Body of pancreas (tissue), 4 donors: ENCODE measurements at places on chromosomes 5 and 9. TPM values are rescaled to one million over a fixed set of nuclear protein-coding genes. Genes with fewer than 3 reads are reported as not detected.

DNA sequence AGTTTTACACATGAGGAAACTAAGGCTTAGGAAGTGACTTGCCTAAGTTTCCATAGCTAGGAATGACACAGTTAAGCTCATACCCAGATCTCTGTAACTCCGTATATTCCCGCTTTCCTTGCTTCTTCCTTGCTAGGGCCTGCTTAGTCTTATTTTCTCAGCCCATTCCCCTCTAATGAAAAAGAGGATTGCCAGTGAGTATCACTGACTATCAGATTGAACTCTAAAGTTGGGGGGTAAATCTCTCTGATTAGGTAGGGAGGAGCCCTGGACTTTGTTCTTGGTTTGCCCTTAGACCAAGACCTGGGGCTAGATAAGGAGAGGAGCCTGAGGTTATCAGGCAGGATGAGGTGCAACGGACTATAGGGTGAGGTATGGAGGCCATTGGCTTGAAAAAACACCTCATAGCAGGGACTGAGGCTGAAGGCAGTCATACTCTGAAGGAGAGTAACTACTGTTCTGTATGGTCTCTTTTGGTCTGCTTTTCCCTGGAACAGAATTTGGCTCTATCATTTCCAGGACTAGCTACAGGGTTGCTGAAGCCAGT, 2.5 kb downstream of the TRIM32 start:
- DNase-seq = no peak

DNA sequence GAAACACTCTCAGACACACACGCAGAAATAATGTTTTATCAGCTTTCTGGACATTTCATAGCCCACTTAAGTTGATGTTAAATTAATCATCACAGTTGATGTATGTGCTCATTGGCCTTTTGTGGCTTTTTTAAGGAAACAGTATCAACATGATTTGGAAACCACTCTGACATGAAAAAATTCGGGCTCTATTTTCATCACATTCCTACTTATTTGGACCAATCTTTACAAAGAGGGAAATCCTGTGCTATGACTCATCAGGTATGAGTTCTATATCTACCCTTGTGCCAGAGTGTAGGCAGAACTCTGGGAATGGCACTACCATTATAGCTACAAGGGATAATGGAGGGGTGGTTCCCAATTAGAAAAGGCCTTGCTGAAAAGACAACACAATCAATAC, 388.4 kb upstream of the PTGER4 start:
- no peak for DNase-seq

CDHR2 gene
- not detected for total RNA-seq

- no peak for DNase-seq
Measured at GRCh38 chr9:107447834-107448233, 41.7 kb downstream of the KLF4 start.

PPP1R26 gene
- total RNA-seq = 17.9 TPM

NUTM2F gene
- total RNA-seq = not detected

DNA sequence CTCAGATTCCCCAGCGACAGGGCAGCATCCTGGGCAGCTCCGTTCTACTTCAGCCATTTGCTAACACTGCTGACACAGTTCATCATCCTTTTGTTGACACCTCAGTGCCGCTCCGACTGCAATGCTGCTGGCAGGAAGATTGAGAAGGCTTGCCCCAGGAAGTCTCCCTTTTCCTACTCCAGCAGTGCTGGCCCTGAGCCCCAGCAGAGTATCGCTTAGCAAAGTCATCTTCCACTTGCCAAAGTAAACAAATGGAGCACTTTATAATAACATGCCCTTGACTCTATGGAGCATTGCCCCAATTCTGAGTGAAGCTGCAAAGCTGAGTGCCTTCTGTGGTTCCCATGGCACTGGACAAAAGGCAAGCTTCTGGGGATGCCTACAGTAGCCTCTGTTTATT, 32.2 kb downstream of the PRLR start:
- DNase-seq = peak; percentile 91

PTPA gene
- total RNA-seq = 52.1 TPM

GRCh38 chr5:138463419-138464007, 1.8 kb upstream of the EGR1 start:
- peak; percentile 20 for DNase-seq

DNA sequence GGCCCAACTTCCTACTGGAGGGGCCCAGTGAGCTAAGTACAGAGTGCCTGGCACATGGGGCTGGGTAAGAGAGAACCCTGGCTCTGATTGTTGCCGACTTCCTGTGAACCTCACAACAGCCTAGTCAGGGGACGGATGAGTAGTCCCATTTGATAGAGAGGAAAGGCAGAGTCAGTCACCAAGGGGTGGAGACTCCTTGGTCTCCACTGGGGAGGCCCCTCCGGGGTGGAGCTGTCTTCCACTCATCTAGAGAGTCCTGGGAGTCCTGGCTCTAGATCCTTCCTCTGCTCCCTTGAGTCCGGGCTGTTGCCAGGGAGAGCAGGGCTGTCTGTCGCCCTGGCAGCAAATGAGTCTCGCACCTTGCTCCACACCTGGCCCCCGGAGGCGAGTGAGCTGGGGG, 8.0 kb downstream of the GRK6 start:
- no peak for DNase-seq

- no peak for DNase-seq
Measured at GRCh38 chr9:27792971-27793689, 219.8 kb upstream of the C9orf72 start.

DNA sequence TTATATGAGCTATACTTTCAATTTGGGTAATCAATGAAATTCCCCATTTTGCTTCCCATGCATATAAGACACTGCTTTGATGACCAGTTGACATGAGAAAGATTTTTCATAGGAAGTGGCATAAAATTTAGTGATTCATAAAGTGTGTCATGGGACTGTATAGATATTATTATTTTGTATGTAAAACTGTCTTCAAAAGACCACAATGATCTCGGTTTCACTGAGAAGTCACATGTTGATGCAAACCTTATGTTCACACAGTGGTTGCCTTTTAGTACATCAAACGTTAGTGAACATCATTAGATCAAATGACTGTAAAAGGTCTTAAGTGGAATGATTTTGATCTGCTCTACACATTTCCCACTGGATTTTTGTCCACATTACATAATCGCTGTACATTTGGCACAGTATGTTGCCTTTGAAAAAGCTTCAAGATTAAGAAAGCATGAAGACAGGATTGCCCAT, 349.2 kb upstream of the MEF2C start:
- DNase-seq = no peak

BHMT gene
- total RNA-seq = not detected

DNA sequence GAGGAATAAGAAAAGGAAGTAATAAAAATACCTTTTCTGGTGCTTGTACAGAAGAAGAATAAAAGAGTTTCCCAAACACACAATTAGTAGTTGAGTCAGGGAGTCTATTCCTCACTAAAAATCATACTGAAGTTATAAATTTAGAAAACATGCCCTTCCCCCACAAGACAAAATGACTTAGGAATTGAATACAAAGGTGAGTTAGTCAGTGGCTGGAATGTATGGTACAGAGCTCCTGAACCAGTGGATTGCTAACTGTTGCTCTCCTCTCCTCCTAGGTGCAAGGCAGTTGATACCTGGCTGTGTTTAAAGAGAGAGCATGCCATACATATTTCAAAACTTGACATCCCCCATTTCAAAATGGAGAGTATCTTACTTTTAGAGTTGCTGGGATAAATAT, 1.9 kb downstream of the GDA start:
- no peak for DNase-seq

- no peak for DNase-seq
Measured at GRCh38 chr9:95306819-95307218, 10.7 kb downstream of the FANCC start.

GRCh38 chr5:137091472-137091871, 407.7 kb downstream of the SPOCK1 start:
- no peak for DNase-seq

WDR55 gene
- total RNA-seq = 16.1 TPM

DNA sequence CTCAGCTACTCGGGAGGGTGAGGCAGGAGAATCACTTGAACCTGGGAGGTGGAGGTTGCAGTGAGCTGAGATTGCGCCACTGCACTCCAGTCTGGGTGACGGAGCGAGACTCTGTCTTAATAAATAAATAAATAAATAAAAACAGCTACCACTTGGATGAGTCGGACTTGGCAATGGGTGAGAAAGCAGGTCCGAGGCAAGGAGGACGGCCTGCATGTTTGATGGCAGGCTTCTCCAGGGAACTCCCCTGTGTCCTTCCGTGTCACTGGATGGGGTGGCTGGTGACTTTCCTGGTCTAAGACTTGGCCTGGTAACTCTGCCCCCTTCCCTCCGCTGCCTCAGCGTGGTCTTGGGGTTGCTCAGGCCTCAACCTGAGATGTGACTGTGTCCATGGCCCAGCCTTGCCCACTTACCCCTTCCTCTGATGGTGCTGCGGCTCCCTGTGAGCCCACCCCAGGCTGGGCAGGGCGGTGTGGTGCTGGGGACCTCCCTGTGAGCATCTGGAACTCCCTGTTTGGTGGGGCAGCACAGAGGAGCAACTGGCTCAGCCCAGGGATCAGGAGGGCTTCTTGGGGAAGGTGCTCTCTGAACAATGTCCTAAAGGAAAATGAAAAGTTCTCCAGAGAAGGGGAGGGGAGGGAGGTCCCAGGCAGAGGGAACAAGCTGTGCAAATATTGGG, 62.5 kb upstream of the PSD2 start:
- no peak for DNase-seq

DNA sequence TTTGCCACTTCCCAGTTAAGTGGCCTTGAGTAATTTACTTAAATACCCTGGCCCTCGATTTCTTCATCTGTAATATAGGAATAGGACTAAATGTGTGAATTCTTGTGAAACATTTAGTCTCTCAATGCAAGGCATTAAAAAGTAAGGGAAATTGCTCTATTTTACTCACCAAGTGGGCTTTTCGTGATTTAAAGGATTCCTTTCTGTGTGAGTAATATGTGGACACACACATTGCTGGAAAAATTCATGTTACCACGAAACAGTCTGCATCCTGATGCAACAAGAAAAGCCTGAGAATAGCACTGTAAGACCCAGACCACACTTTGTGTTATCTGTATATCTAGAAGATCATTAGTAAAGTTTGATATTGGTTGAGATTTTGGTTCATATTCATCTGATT, 1243.0 kb upstream of the CDH9 start:
- DNase-seq = no peak

DNA sequence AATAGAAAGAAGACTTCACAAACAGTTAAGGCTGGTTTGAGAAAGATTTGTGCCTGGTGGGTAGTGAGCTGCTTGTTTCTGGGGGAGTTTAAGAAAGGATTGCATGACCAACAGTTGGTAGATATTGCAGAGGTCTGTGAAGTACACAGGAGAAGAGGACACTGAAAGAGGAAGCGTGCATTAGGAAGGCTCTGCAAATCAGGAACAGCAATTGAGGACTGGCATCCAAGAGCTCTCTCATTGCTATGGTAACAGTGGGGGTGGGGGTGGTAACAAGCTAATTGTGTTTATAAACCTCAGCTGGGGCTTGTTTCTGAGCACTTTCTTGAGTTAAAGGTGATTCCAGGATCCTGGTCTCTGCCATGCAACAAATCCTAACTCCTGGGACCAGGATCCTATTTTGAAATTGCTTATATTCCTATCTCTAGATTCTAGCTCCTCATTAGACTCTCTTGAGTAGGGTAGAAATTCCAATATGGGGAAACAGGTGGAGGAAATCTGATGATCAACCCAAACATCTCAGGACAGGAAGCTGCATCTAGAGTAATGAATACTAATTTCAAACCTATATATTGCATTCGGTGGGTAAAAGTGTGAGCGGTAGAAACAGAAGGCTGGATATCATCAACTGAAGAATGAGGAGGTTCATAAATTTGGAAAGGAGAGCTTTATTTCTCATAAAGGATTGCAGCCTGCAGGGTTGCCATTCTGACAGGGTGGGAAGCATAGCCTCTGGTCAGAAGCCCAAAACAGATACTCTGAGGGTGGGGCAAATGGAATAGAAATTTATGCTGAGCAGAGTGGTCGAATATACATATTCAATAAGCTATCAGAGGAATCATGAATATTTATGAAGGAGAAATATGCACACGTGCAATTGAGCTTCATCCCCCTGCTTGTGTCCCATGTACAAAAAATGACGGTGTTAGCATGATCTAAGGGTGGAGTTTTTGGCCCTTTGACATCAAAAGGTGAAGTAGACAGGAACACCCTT, 79.4 kb downstream of the PTTG1 start:
- DNase-seq = no peak

GRCh38 chr5:22521521-22521920, 331.6 kb downstream of the CDH12 start:
- DNase-seq = no peak

ZNF79 gene
- 4.7 TPM for total RNA-seq

ADRA1B gene
- total RNA-seq = 4.0 TPM

- peak; percentile 40 for DNase-seq
Measured at GRCh38 chr9:136690104-136690805, 3.0 kb upstream of the AGPAT2 start.

- DNase-seq = no peak
Measured at GRCh38 chr9:113540466-113540865, 76.9 kb downstream of the RGS3 start.
